ENCODE measurements at places on chromosomes 2 and 18. TPM values are rescaled to one million over a fixed set of nuclear protein-coding genes. Genes with fewer than 3 reads are reported as not detected.
A peak's percentile ranks its signal among the peaks of the same experiment; 100 is the strongest.

Gene FSHR
- not detected for total RNA-seq

DNA sequence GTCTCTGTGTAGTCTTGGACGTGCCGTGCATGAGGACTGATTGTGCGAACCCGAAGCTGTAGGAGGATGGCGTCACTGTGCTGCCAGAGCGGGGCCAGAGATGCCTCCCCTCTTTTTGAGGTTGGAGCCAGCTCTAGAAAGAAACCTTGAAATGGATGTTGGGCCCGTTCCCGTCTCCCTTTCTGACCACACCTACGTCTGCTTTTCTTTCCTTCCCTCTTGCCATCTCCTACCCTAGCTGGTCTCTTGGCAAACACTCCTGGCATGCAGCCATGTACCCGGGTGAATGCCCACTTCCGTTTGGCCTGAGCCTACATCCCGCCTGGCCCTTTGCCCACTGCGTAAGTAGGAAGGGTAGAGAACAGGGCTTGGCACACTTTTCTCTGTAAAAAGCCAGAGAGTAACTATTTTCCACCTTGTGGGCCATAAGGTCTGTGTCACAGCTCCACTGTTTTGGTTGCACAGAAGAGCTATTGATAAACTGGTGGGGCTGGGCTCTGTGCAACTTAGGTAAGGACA lies 37.4 kb downstream of the SH3BP4 start:
- peak; percentile 99 for DNase-seq
- no peaks in the 10 kb centered on the region for H3K27me3 ChIP-seq
- H3K36me3 ChIP-seq = no peaks in the 10 kb centered on the region
- H3K4me3 ChIP-seq = no peak overlapping the region
- peaks cover 54% of the 10 kb centered on the region for H3K4me1 ChIP-seq

DNA sequence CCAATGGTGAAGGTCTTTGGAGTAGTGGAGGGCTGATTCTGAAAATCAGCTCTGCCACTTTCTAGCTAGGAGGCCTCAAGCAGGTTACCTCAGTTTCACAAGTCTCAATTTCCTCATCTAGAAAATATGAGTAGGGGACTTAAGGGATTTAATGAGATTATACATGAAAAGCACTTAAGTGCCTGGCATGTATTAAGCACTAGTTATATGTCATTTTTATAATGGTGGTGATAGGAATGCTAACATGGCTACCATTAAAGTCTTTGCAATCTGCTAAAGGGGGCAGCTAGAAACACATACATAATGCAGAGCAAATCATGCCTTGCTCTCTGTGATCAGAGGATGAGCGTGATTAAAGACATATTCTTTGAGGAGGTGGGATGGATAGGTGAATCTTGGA lies 640.9 kb upstream of the ZEB2 start:
- H3K4me3 ChIP-seq = no peak overlapping the region
- H3K4me1 ChIP-seq = peaks cover 7% of the 10 kb centered on the region
- H3K27me3 ChIP-seq = no peaks in the 10 kb centered on the region
- no peaks in the 10 kb centered on the region for H3K36me3 ChIP-seq

- no peak overlapping the region for H3K27ac ChIP-seq
- peak; percentile 39 for DNase-seq
- no peak overlapping the region for H3K4me3 ChIP-seq
- H3K4me1 ChIP-seq = peaks cover 7% of the 10 kb centered on the region
These were observed 12.2 kb upstream of the ME2 start for GRCh38 chr18:50866765-50867164.

All from stomach (tissue), 19 donors.